ENCODE measurements at places on chromosomes 5 and 9.

DNA sequence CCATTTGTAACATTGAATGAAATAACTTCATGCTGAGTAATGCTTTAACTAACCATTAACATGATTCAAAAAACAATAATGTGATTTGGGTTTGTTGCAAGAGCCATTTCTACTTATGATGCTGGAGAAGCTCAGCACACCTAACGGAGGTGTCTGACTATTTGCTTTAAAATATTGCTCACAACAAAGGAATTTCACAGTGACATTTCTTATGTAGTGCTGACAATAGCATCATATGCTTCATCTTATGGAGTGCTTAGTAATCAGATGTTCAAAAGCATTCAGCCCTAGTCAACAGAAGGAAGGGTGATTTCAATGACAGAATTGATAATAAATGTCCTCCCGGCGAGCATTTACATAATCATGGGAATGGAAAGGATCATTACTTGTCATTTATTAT, 1003.3 kb upstream of the COX7C start:
- no peak for DNase-seq

GRCh38 chr9:93900436-93900819, 54.7 kb downstream of the BARX1 start:
- DNase-seq, result no peak

GRCh38 chr5:112560371-112560770, 141.3 kb upstream of the EPB41L4A start:
- DNase-seq, result peak; percentile 52

GRCh38 chr9:136881691-136882108, 4.6 kb upstream of the TRAF2 start:
- no peak for DNase-seq

- DNase-seq, result no peak
Measured at GRCh38 chr9:126423142-126423915, 96.7 kb downstream of the MVB12B start.

- DNase-seq, result no peak
Measured at GRCh38 chr9:125431741-125432271, 170.2 kb downstream of the GAPVD1 start.

- no peak for DNase-seq
Measured at GRCh38 chr5:168332042-168332441, 40.6 kb downstream of the WWC1 start.

- DNase-seq, result no peak
Measured at GRCh38 chr5:141650851-141651727, at the start of gene FCHSD1. FCHSD1 (minus strand) TSS chr5:141651418; CDS start chr5:141651368, 50 bp downstream.

GRCh38 chr9:108766626-108767161, 89.1 kb downstream of the ACTL7B start:
- DNase-seq, result no peak

DNA sequence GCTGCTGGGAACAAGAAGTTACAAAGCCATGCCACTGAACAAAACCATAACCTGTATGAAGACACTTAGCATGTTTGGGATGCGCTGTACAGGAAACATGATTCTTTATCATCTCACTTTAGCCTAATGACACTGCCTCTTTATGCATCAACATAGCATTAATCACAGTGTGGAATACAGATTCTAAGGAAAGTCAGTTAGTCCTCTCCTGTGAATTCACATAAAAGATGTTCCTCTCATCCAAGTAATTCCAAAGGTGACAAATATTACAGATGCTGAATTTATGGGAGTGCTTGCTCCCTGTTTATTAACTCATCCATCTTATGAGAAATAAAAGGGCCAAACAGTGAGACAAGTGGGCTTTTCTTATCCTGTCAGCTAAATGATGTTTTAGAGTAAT, 1677.7 kb downstream of the EFNA5 start:
- no peak for DNase-seq

- DNase-seq, result no peak
Measured at GRCh38 chr5:56838409-56839039, 23.2 kb downstream of the MAP3K1 start.

GRCh38 chr5:14251733-14252132, 108.6 kb downstream of the TRIO start:
- no peak for DNase-seq

DNA sequence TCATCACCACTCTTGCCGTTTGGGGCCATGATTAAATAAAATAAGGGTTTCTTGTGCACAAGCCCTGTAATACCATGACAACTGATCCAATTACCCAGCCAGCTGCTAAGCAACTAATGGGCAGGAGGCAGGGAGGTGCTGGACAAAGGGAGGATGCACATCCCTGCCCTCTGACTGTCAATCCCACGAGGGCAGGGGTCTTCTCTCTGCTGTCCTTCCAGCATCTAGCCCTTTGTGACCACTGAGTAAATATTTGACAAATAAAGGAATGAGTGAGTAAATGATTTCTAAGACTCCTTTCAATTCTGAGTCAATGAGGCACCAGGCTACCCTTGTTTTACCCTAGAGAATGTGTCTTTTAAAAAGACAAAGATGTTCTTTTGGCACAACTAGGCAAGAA, 247.1 kb downstream of the SYK start:
- no peak for DNase-seq

DNA sequence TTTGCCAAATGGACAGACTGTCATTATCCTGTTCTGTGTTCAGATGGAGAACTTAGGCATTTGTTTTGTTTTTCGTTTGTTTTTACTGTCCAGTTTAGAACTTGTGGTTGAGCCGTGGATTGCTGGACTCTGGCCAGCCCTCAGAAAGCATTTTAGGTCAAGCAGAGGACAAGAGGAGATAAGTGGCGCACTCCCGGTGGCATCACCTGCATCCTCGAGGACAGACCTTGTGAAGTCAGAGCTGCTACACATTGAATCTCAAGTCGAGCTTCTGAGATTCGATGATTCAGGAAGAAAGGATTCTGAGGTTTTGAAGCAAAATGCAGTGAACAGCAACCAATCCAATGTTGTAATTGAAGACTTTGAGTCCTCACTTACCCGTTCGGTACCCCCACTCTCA, 8.9 kb downstream of the MTRR start:
- no peak for DNase-seq

DNA sequence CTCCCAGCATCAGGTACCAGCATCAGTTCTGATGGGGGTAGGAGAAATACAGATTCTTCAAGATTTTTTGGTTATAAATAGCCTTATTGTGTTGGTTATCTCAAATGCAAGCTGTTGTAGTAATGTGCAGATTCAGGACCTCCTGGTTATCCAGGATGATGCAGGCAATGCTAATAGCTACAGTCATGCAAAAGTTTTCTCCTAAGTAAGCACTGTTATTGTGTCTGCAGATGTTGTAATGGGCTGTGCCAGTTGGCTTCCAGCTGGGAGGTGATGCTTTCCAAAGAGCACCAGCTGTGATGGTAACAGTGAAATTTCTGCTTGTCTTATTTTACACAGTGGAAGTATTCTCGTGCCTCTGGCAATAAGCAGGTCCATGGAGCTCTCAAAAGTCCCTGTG, 719.2 kb upstream of the CTNND2 start:
- DNase-seq, result no peak

- peak; percentile 93 for DNase-seq
Measured at GRCh38 chr5:115169487-115170133, at the start of gene TRIM36. TRIM36 (minus strand) TSS chr5:115169908; CDS start chr5:115169634, 274 bp downstream.

- no peak for DNase-seq
Measured at GRCh38 chr9:104950838-104951237, 22.9 kb upstream of the ABCA1 start.

- DNase-seq, result no peak
Measured at GRCh38 chr5:35538198-35538931, 79.3 kb upstream of the SPEF2 start.
